ENCODE measurements at places on chromosomes 7 and 10.

DNA sequence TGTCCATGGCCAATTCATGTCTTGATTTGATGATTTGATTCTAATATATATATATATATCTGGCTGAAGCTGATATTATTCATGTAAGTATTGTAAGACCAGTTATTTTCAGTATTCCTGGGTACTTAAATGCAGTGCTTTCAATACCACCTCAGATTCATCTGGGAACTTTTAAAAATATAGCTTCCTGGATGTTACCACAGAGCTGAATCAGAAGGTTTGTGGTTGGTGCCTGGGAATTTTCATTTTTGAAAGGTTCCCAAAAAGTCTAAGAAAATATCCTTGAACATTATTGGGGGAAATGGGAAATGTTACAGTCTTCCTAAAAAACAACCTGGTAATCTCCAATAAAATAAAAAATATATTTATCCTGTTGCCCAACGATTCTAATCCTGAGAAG, 10.7 kb upstream of the PPP3CB start:
- no peak for DNase-seq

DNA sequence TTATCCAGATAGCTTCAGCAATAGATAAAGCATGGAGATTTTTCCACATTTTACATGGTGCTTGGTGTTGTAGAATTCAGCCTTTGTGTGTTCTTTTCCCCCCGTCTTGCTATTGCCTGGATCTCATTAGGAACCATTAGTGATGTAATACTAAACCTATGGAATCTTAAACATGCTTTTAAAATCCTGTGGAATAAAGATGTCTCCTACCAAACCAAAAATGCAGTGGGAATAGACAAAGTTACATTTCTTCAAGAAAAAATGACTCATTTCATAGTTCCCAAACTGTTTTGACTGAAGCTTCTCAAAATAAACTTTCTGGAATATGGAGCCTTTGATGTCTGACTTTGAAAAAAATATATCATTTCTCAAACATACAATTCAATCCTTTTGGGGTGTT, 44.0 kb downstream of the CALD1 start:
- peak; percentile 80 for DNase-seq

- no peak for DNase-seq
These were observed 562.9 kb upstream of the ADARB2 start for GRCh38 chr10:2300231-2300630.

DNA sequence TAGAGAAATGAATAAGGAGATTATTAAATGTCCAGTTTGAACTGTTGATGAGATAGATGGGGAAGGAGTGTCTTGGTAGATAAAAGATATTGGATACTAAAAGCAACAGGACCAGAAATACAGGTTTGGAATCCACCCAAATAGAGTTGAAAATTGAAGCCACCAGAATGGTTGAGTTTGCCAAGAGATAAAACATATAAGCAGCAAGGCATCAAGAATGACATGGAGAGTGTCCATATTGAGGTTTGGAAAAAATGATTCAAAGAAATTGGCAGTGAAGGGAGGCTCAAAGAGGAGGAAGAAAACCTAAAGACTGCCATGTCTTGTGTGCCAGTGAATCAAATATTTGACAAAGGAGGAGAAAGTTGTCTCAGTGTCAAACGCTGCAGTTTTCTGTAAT, 24.2 kb downstream of the CFAP69 start:
- no peak for DNase-seq

- DNase-seq: no peak
These were observed 24.4 kb downstream of the C10orf71 start for GRCh38 chr10:49323171-49323895.

DNA sequence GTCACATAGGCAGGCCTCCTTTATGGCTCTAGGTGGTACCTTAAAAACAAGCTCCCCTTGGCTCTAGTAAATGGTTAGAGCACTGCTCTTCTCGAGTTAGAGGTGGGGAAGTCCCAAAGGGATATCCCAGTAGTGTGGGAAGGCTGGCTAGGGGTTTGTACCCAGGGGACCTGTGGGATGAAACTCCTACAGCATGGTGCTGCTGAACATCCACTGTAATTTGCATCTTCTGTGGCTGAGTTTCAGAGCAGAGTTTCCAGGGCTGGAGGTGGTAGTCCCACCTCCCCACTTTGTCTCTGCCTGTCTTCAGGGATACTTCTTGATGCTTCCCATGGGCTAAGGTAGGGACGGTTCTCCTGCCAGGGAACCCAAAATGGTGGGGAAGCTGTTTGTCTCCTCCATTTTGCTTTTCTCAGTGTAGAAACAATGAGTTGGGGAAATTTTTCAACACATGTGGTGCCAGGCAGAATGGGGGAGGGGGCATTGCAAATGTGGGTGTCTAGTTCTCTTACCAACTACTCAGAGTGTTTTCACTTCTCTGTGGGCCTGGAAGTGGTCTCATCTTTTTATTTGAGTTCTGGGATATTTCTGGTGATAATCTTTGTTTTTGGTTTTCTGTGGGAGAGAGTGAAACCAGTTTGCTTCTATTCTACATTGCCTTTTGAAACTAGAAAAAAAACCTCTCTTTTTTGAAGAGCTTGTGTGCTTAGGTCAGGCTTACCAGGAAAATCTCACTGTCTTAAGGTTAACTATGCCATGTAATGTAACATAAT, 36.3 kb downstream of the SCART1 start:
- no peak for DNase-seq

DNA sequence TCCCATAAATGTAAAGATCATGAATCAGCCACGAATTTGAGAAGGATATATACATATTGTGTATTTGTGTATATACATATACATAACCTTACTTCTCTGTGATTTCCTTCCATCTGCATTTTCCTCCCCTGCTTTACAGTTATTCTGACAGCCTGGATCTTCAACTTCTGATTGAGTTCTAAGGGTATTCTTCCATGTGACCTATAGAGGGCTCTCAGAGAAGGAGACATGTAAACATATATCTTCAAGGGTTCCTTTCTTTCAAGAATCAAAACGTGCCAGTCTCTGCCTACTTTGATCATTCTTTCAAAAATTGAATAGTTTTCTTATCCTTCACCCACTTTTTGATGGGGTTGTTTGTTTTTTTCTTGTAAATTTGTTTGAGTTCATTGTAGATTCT, 453.7 kb upstream of the POT1 start:
- DNase-seq: no peak
